NCI-H2081 treated with DMSO at 0.1 percent for 48 hours (cell line): ENCODE measurements at places on chromosomes 5 and 9.

GRCh38 chr9:136896027-136896426 lies 9.7 kb downstream of the TRAF2 start:
- DNase-seq: no peak

- no peak for DNase-seq
Measured at GRCh38 chr5:156686796-156687195, 163.3 kb upstream of the PPP1R2B start.

GRCh38 chr5:57382655-57383054 lies 100.0 kb downstream of the ACTBL2 start:
- no peak for DNase-seq

- DNase-seq: no peak
Measured at GRCh38 chr5:78127875-78128274, 166.6 kb downstream of the AP3B1 start.

DNA sequence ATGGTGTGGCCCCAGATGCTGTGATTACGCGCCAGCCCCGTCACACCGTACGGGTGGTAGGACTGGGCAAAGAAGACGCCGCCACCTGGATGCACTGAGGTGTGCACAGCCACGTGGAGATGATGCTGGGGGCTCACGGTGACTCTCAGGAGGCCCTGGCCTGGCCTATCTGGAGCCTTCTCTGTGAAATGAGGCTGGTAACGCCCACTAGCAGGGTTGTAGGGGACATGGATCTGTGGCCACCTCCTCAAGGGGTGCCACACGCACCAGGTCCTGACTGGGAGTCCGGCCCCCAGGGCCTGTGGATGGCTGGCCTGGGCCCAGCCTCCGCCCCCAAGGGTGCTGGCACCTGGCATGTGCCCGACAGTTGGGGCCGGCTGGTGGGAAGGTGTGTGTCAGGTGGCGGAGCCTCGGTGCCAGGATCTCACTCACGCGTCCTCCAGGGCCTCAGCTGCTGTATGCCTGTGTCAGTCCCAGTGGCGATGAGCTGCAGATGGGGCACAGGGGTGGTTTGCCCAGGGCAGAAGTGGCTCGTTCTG lies 32.4 kb downstream of the NEK6 start:
- no peak for DNase-seq

GRCh38 chr5:73835726-73836125 lies 209.7 kb downstream of the ARHGEF28 start:
- DNase-seq: no peak

- DNase-seq: no peak
Measured at GRCh38 chr5:112189391-112189790, 229.7 kb downstream of the EPB41L4A start.

DNA sequence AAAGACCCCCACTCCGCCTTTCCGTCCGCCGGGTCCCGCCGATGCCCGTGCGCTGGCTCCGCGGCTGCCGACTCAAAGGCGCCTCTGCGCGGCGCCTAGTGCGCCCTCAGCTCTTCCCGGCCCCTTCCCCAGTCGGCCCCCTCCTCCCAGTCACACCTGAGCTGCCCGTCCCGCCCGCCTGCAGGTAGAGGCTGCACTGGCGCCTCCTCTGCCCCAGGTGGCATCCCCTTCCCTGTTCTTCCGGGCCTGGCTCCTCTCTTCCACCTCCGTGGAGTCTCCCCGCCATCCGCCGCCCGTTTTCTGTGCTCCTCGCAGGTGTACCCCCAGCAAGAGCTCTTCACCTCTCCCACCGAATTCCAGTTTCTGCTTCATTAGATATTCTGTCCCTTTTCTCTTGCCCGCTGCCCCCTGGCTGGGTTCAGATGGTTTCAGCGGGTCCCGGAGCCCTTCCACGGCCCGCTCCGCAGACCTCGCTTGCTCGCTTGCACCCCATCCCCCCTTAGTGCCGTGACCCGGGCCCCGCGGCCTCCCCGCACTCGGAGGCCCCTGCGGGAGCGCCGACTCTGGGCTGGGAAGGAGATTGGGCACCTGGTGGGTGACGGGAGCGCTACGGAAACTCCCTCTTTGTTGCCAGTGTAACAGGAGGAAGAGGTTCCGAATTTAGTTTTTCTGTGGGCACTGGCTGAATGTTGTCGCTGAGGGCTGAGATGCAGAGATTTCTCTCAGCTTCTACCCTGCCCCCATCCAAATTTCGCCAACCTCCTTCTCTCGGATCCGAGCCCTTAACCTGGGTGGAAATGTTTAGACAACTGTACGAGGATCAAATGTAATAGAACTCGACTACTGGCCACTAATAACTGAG lies 809 bp downstream of the SLC44A1 start:
- DNase-seq: peak; percentile 15

- DNase-seq: no peak
Measured at GRCh38 chr9:5459289-5459829, 9.0 kb downstream of the CD274 start.

- DNase-seq: no peak
Measured at GRCh38 chr9:93119953-93120845, 13.9 kb downstream of the NINJ1 start.
